ENCODE measurements at places on chromosomes 11 and 22. TPM values are rescaled to one million over a fixed set of nuclear protein-coding genes. Genes with fewer than 3 reads are reported as not detected.

YAP1 gene
- 122 TPM for total RNA-seq

DNA sequence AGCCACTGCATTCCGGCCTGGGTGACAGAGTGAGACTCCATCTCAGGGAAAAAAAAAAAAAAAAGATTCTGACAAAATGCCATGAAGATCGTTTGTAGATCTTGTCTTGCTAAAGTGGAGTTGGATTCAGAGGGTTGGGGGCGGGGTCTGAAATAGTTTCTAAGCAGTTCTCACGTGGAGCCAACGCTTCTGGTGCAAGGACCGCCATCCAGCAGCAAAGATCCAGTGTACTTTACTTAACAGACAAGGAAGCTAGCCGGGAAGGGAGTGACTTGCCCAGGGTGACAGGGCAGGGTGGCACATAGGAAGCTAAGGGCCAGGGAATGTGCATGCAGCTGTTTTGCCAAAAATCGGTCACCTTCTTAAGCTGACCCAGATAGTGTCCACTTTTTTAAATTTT is 27.4 kb downstream of the APOL1 start:
- no peaks in the 10 kb centered on the region for H3K27me3 ChIP-seq
- no peak for DNase-seq
- peaks cover 12% of the 10 kb centered on the region for H3K4me1 ChIP-seq
- H3K4me3 ChIP-seq, result no peak overlapping the region

GRCh38 chr11:34792814-34793258 is 123.3 kb downstream of the APIP start:
- DNase-seq, result no peak
- H3K4me1 ChIP-seq, result no peaks in the 10 kb centered on the region
- H3K4me3 ChIP-seq, result no peak overlapping the region
- H3K36me3 ChIP-seq, result no peaks in the 10 kb centered on the region

- DNase-seq, result no peak
- no peaks in the 10 kb centered on the region for H3K27me3 ChIP-seq
- H3K4me3 ChIP-seq, result no peak overlapping the region
- peaks cover 6% of the 10 kb centered on the region for H3K36me3 ChIP-seq
- H3K4me1 ChIP-seq, result peaks cover 16% of the 10 kb centered on the region
These were observed 6.4 kb upstream of the TSSC4 start for GRCh38 chr11:2393941-2394817.

DNA sequence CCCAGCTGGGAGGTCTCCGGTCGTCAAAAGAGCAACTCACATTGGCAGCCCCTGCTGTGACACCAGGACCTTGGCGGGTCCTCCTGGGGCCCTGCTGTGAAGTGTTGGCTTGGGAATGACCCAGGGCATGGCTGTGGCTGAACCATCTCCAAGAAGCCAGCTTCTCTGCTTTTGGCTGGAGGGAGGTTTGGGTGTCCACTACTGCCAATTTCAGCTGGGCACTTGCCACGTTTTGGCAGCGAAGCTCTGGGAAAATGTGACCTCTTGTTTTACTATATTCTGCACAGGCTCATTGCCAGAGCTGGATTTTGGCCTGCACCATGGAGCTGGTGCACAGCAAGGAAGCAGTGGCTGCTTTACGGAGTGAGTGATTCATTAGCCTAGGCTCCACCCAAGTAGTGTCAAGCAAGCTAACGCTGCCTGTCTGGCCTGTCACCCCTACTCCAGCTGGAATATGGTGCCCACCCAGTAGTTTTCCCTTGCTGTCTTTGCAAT is 24.3 kb upstream of the SMCO4 start:
- H3K4me3 ChIP-seq, result no peak overlapping the region
- H3K27ac ChIP-seq, result no peak overlapping the region
- peaks cover 5% of the 10 kb centered on the region for H3K4me1 ChIP-seq
- no peaks in the 10 kb centered on the region for H3K27me3 ChIP-seq
- no peaks in the 10 kb centered on the region for H3K36me3 ChIP-seq

- H3K4me1 ChIP-seq, result peaks cover 3% of the 10 kb centered on the region
- no peak for DNase-seq
- no peak overlapping the region for H3K27ac ChIP-seq
- peaks cover 11% of the 10 kb centered on the region for H3K27me3 ChIP-seq
- no peaks in the 10 kb centered on the region for H3K36me3 ChIP-seq
- H3K4me3 ChIP-seq, result no peak overlapping the region
These were observed 24.2 kb upstream of the TREH start for GRCh38 chr11:118703563-118704106.

- no peaks in the 10 kb centered on the region for H3K27me3 ChIP-seq
- peaks cover 42% of the 10 kb centered on the region for H3K4me1 ChIP-seq
- peak overlapping the region; percentile 83 for H3K27ac ChIP-seq
These were observed 187.8 kb downstream of the HIPK3 start for GRCh38 chr11:33444835-33445594.

DNA sequence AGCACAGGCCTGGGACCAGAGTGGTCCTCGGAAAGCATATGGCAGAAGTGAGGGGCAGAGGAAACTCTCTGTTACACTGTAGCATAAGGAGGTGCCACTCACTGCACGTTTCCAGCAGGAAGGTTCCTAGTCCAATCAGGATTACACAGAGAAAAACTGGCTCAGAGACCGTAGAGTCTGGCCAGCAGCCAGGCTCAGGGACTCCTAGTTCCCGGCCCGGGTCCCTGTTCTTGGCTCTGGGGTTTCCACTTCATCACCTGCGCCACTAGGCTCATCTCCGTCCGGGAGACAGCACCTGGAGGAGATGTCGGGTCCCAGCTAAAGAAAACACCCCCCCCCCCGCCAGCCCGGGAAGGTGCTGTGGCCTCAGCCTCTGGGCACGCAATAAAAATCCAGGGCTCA is 1.1 kb downstream of the TTLL12 start:
- H3K27ac ChIP-seq, result no peak overlapping the region
- H3K4me1 ChIP-seq, result peaks cover 28% of the 10 kb centered on the region
- H3K36me3 ChIP-seq, result no peaks in the 10 kb centered on the region

TRIM48 gene
- total RNA-seq, result not detected

IGSF22 gene
- 0.05 TPM for total RNA-seq

- H3K36me3 ChIP-seq, result peaks cover 2% of the 10 kb centered on the region
- no peak overlapping the region for H3K4me3 ChIP-seq
- no peaks in the 10 kb centered on the region for H3K27me3 ChIP-seq
- no peaks in the 10 kb centered on the region for H3K4me1 ChIP-seq
- no peak overlapping the region for H3K27ac ChIP-seq
These were observed 25.4 kb downstream of the APIP start for GRCh38 chr11:34890812-34891211.

DNA sequence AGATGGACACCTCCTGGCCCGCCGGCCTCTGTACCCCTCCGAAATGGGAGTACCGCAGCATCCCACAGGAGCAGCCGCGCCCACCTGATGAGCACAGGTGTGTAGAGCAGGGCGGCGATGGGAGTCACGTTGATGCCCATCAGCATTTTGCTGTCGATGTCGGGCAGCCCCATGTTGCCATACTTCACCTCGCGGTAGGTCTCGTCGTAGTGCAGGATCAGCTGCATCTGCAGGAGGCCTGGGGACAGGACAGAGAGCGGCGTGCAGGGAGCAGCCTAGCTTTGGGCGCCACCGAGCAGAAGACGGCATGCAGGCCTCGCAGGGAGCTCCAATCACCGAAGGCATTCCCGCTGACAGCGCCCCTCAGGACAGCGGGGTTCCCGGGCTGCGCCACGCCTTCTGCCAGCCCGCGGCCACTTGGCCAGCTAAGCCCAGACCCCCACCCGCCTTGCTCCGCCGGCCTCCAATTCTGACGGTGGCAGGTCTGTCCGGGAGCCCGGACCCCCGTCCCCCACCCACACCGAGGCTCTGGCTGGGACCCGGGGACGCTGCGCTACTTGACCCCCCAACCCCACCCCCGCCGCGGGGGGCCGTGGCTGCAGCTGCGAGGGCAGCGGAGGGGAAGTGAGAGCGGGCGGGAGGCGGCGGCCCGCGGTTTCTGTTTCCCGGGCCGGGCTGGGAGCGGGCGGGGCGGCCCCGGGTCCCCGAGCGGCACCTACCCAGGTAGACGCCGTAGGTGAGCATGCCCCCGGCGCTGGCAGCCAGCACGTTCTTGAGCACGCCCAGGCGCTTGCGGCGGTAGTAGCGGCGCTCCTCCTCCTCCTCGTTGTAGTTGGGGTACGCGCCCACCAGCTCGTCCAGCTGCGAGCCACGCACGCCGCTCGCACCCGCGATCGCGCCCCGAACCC is 705 bp downstream of the UNC93B1 start:
- H3K4me1 ChIP-seq, result no peaks in the 10 kb centered on the region
- no peak for DNase-seq
- H3K27ac ChIP-seq, result no peak overlapping the region
- H3K27me3 ChIP-seq, result no peaks in the 10 kb centered on the region
- no peaks in the 10 kb centered on the region for H3K36me3 ChIP-seq

GRCh38 chr22:35477911-35478582 is 62.6 kb upstream of the RASD2 start:
- DNase-seq, result peak; percentile 79
- no peaks in the 10 kb centered on the region for H3K27me3 ChIP-seq
- H3K4me3 ChIP-seq, result no peak overlapping the region
- peaks cover 28% of the 10 kb centered on the region for H3K4me1 ChIP-seq
- no peaks in the 10 kb centered on the region for H3K36me3 ChIP-seq
- H3K27ac ChIP-seq, result no peak overlapping the region

ME3 gene
- total RNA-seq, result 26.5 TPM

GRCh38 chr22:27175021-27175838 is 517.8 kb downstream of the MIAT start:
- H3K4me3 ChIP-seq, result no peak overlapping the region
- no peaks in the 10 kb centered on the region for H3K27me3 ChIP-seq
- H3K27ac ChIP-seq, result no peak overlapping the region

DNA sequence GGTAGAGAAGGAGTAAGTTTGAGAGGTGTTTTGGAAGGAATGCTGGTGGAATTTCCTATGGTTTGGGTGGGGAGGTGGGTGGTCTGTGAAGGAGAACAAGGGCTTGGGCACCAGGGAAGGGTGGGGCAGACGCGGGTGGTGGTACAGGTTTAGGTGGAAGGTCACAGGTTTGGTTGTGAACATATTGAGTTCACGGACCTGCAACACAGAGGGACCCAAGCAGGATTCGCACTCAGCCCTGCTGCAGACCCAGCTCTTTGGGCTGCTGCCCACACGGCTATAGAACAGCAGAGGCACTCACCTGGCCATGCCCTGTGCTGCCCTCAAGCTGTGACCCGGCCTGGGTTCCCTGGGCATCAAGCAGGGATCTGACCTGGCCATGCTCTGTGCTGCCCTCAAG is 33.5 kb upstream of the EMID1 start:
- no peak overlapping the region for H3K27ac ChIP-seq
- no peak for DNase-seq
- H3K4me3 ChIP-seq, result no peak overlapping the region
- no peaks in the 10 kb centered on the region for H3K36me3 ChIP-seq
- H3K4me1 ChIP-seq, result no peaks in the 10 kb centered on the region

GRCh38 chr11:111439901-111440300 is 60.8 kb upstream of the POU2AF1 start:
- H3K4me3 ChIP-seq, result no peak overlapping the region
- no peaks in the 10 kb centered on the region for H3K36me3 ChIP-seq
- DNase-seq, result no peak
- H3K27ac ChIP-seq, result no peak overlapping the region
- H3K4me1 ChIP-seq, result no peaks in the 10 kb centered on the region
- peaks cover 7% of the 10 kb centered on the region for H3K27me3 ChIP-seq

HBE1 gene
- total RNA-seq, result not detected

KDM4D gene
- 0.93 TPM for total RNA-seq

SERHL2 gene
- 1.2 TPM for total RNA-seq

GRCh38 chr11:92633820-92634219 is 335.6 kb upstream of the MTNR1B start:
- no peaks in the 10 kb centered on the region for H3K36me3 ChIP-seq
- DNase-seq, result no peak
- no peak overlapping the region for H3K4me3 ChIP-seq

DNA sequence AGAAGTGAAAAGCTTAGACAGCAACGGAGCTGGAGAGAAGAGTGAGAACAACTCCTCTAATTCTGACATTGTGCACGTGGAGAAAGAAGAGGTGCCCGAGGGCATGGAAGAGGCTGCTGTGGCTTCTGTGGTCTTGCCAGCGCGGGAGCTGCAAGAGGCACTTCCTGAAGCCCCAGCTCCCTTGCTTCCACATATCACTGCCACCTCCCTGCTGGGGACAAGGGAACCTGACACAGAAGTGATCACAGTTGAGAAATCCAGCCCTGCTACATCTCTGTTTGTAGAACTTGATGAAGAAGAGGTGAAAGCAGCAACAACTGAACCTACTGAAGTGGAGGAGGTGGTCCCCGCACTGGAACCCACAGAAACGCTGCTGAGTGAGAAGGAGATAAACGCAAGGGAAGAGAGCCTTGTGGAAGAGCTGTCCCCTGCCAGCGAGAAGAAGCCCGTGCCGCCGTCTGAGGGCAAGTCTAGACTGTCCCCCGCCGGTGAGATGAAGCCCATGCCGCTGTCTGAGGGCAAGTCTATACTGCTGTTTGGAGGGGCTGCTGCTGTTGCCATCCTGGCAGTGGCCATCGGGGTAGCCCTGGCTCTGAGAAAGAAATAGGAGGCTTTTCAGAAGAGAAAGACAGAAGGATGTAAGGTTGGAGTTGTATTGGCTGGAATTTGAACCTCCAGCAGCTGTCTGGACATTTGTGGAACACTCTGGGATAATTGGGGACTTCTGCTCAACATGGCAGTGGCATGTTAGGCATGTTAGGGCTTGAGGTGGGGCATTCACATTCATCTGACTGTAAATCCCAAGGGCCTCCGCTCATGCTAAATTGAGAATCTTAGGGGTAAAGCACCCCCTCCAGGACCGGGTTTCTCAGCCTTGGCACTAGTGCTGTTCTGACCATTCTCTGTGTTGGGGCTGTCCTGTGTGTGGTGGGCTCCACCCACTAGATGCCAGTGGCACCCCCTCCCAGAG is 47.1 kb downstream of the BID start:
- peaks cover 19% of the 10 kb centered on the region for H3K4me1 ChIP-seq
- no peak overlapping the region for H3K4me3 ChIP-seq
- H3K27ac ChIP-seq, result peak overlapping the region; percentile 43
- no peak for DNase-seq
- H3K27me3 ChIP-seq, result no peaks in the 10 kb centered on the region

- H3K4me1 ChIP-seq, result peaks cover 15% of the 10 kb centered on the region
- peak overlapping the region; percentile 45 for H3K4me3 ChIP-seq
- H3K27ac ChIP-seq, result no peak overlapping the region
- H3K27me3 ChIP-seq, result peaks cover 53% of the 10 kb centered on the region
These were observed 1.0 kb downstream of the LMO1 start for GRCh38 chr11:8262552-8263108.

DNA sequence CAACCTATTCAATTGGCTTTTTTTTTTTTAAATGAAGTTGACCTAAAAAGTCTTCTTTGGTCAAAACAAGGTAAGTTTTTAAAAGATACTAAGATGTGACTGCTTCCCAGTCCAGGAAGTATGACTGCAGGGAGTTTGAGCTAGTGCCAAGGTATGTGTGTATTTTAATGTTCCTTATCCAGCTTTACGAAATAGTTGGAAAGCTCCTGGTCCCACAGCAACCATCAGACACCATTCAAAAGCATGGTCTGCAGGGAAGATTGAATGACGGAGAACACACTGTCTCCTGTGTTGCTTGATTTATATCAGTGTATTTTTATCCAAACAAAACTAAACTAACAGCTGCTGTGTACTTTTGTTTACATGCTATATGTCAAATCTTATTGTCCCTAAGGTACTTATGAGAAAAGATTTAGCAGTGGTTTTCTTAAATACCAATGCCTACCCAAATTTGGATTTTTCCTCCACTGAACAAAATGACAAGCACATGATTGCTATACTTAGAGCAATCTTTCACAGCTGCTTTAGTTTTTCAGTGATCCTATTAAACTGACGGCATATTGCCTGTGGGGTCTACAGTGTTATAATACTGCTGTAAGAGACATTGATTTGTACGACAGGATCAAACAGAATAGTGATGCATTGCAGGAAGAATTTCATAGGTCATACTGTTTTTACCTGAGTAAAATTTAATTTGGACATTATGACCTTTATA is 122.9 kb downstream of the DCDC1 start:
- peak; percentile 22 for DNase-seq
- no peaks in the 10 kb centered on the region for H3K27me3 ChIP-seq
- H3K27ac ChIP-seq, result no peak overlapping the region
- no peaks in the 10 kb centered on the region for H3K36me3 ChIP-seq
- H3K4me1 ChIP-seq, result no peaks in the 10 kb centered on the region
- no peak overlapping the region for H3K4me3 ChIP-seq

FOLR3 gene
- not detected for total RNA-seq
